ENCODE measurements at places on chromosomes 5 and 9.

- DNase-seq, result no peak
Measured at GRCh38 chr9:111232997-111233790, 96.8 kb downstream of the OR2K2 start.

DNA sequence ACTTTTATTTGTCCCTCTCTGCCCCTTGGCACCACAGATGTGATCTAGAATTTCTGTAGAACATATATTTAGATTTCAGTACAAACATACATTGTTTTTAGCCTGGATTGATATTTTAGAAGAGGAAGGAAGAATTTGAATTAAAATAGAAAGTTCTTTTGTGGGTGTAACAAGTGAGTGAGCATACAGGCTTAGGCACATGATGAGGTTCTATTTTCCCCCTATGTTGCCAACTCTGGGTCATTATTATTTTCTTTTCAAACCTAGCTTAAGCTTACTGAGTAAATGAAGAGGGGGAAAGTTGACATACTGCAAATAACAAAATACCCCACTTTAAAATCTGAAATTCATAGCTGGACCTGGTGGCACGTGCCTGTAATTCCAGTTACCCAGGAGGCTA is 102.9 kb downstream of the GCNT1 start:
- DNase-seq, result no peak

GRCh38 chr9:122797316-122798063 is 2.4 kb upstream of the OR1K1 start:
- DNase-seq, result no peak

- no peak for DNase-seq
Measured at GRCh38 chr5:133234273-133234672, 182.5 kb downstream of the HSPA4 start.

DNA sequence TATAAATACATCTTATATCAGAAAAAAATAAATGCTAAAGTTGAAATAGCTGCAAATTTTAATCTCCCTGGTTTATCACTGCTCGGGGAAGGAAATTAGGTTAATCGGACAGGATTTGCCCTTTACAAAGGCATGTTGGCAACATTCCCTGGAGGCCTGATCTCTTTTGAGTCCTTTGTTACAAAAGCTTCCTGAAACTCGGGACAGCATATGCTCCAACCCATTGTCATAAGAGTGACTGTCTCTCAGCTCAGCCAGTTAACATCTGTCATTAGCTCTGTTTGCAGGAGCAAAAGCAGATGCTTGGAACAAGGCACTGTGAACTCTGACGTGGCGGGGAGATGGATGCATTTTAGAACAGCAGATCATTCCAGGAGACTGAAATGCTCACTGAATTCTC is 80.6 kb downstream of the MYO10 start:
- no peak for DNase-seq

DNA sequence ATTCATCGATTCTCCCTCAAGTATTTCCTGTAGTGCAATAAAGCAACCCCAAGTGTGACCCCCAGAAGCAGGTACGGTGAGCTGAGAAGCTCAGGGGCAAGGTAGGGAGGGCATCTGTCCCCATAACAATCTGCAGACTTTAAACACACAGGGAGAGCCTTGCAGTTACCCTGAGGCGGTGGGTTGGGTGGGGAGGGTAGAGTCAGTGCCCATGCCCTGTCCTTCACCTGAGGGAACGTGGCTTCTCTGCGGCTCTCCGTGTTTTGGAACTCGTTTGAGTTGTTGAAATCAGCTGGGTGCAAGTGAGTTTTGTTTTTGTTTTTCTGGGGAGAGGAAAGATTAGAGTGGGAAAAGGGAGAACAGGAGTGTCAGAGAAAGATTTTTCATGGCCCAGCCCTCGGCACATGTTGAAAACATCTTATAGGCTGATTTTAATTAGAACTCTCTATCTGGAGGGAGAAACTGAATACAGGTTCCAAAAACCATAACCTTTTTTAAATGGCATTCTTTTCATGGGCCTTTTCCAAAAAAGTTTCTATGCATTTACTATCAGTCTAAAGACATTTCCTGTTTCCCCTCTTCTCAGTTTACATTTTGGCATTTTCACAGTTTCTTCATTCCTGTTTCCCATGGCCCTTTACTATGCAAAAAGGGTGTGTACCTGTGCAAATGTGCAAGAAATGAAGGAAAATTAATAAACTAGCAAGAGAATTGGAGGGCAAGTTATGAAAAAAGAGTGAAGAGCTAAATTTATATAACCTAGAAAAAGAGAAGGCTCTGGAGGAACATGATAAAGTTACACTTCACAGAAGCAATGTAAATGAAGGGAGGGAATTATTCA is 266.5 kb upstream of the VLDLR start:
- no peak for DNase-seq

GRCh38 chr5:74257060-74257527 is 383.4 kb downstream of the ENC1 start:
- no peak for DNase-seq

DNA sequence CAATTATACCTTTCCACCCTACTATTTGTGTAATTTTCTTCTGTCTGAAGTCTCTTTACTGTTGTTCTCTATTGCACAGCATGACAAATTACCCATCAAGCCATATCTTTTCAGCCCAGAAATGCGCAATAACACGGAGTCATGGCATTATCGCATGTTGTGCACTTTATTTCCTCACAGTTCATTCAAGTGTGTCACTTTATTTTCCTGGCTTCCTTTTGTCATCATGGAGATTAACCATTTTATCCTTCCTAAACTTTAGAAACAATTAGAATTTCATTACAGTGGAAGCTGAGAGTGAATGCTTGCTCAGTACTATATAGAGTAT is 41.3 kb upstream of the MEF2C start:
- DNase-seq, result no peak

GRCh38 chr5:74042959-74043358 is 417.0 kb downstream of the ARHGEF28 start:
- DNase-seq, result no peak

All from GM13977 (cell line).